ENCODE measurements at places on chromosomes 5 and 9. TPM values are rescaled to one million over a fixed set of nuclear protein-coding genes. Genes with fewer than 3 reads are reported as not detected.

- no peak for DNase-seq
These were observed 128.8 kb upstream of the CACNA1B start for GRCh38 chr9:137748741-137749140.

DNA sequence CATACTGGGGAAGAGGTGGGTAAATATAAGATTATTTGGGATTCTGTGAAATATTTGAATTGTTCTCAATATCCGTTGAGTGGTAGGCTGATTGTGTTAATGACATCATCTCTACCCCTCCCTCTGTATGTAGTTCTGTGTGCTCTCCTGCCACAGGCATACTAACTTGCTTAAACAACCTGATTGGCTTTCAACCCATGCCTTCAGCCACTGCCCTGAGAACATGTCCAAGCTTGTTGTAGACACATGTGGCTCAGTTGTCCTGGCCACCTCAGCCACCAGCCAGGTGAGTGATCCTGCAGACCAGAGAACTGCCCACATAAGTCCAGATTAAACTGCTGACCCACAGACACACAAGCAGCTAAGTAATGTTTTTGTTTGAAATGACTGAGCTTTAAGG is 31.1 kb downstream of the ANKS6 start:
- DNase-seq, result no peak

GRCh38 chr5:89268460-89268859 is 385.5 kb upstream of the MEF2C start:
- DNase-seq, result no peak

DNA sequence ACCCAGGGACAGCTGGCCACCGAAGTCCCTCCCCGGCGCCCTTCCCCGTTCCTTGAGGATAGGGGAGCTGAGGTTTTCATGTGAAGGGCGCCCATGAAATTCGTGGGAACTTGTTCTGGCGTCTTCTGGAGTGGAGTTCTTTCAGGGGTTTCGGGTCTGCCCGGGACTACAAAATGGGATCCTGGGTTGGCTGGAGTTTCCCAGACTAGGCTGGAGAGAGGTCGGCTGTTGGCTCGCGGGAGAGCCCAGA is 3.6 kb upstream of the RGMB start:
- no peak for DNase-seq

DNA sequence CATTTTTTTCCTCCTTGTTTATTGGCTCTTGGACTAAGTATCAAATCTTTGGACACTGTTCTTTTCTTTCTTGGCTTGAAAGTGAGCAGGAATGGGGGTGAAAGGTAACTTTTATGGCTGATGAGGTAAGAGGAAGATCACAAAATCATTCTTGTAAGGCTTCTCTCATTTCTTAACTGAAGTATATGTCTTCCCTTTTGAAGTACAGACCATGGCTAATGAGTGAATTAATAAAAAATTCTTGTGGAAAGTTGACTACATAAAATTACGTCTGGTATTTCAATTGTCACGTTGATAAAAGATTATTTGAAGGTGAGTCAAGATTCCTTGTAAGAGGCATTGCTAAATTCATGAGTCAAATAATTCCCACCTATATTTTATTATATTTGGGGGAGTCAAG is 25.1 kb downstream of the VCAN start:
- no peak for DNase-seq

- DNase-seq, result no peak
These were observed 84.5 kb downstream of the FOXD1 start for GRCh38 chr5:73363911-73364730.

DNA sequence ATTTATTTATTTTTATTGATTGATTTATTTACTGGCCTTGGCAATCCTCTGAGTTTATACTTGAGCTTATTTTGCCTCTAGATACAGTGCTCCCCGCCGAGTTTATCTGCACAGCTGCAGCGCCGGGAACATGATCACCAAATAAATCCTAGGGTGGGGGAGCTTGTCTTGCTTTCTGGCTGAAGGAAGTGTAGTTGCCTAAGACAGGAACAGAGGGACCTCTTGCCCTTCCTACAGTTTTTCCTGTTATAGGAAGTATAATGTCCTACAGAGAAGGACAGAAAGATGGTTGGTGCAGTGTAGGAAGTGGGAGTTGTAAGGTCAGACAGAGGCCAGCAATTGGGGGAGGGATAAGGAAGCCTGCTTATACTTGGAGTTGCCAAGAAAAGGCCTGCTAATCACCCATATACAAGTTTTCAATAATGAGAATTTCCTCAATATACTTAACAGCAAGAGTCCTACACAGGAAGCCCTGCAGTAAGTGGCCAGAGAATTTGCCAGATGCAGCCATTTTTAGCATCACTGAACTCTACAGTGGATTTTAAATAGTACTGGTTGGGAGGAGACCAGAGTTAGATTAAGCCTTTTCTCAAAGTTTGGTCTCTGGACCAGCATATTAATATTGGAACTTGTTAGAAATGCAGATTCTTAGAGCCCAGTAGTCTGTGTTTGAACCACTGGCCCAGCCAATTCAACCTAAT is 7.7 kb downstream of the AOPEP start:
- DNase-seq, result no peak

The SLC1A3 gene
- not detected for total RNA-seq

The TMC1 gene
- not detected for total RNA-seq

Data from T-cell (primary cell).